ENCODE measurements at places on chromosomes 2 and 18. TPM values are rescaled to one million over a fixed set of nuclear protein-coding genes. Genes with fewer than 3 reads are reported as not detected.

- no peak for DNase-seq
These were observed 23.3 kb upstream of the ROCK1 start for GRCh38 chr18:21134895-21135294.

- DNase-seq = no peak
These were observed 30.2 kb upstream of the ITPRID2 start for GRCh38 chr2:181861379-181861778.

DNA sequence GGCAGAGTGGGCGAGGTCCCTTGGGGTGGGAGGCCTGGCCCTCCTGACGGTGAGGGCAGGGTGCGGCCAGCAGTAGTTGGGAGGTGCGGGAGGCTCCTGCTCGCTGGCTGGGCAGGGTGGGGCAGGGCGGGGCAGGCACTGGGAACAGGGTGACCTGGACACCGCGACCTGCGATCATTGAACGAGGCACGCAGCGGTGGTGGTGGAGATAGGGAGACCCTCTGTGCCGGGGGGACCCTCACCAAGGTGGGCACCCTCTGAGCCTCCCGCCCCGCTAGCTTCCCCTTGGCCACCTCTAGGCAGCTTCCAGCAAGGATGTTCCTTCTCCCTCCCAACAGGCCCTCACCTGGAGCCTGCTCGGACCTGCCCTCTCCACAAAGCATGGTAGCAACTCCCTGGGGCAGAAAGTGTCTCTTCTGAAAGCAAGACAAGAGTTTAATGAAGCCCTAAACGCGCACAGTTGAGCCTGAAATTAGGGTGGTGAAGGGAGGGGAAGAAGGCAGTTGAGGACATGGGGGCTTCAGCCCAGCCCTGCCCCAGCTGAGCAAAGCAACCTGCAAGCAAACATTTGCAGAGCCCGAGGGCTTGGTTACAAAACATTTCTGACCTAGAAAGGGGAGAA, 15.4 kb upstream of the FOSL2 start:
- DNase-seq = no peak

- no peak for DNase-seq
These were observed 63.9 kb downstream of the LDAH start for GRCh38 chr2:20758997-20759396.

DNA sequence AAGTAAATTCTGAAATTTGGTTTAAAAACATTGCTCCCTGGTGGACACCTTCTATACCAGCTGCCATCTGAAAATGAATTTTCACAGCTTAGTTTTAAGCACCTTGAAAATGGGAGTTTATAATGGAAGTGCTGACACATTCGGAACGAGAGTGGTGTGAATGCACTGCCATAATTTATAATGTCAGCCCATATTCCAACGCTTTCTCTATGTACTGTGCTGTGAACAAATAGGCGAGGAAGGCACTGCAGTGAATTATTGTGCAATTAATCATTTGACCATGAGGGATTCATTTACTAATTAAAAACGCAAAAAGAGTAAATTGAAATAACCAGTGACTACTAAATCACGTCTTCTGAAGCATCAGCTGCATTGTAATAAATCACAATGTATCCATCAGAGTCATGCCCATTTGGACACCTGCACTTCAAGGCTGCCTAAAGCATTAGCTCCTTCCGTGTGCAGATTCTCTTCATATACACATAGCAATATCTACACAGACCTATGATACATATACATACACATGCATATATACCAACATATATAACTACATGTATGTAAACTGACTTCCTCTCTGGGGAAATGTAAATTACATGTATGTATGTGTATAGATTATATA, 699.8 kb downstream of the GALR1 start:
- no peak for DNase-seq

DNA sequence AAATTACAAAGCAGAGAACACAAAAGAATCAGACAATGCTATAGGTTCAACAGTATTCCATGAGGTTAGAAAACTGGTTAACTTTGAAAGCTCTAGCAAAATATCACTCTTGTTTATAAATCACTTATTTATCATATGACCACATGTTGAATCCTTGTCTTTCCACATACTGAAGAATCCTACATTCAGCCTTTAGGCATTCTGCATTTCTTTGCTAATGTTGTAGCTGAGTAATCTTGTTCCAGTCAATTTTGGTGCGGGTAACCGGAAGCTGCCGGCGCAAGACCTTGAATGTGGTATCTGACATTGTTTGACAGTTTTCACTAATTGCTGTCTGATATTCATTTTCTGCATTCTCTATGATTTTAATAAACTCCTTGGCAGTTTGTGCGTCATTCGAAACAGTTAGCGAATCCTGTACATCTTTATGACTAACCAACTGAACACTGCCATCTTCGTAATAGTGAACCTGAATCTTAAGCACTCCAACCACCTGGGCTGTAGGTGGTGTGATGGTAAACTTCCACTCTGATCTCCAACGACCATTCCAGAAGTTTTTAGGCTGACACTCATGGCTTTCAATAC, 154.1 kb downstream of the BAZ2B start:
- DNase-seq = no peak

GRCh38 chr18:45539491-45539891, 75.8 kb upstream of the SLC14A2 start:
- DNase-seq = no peak

DNA sequence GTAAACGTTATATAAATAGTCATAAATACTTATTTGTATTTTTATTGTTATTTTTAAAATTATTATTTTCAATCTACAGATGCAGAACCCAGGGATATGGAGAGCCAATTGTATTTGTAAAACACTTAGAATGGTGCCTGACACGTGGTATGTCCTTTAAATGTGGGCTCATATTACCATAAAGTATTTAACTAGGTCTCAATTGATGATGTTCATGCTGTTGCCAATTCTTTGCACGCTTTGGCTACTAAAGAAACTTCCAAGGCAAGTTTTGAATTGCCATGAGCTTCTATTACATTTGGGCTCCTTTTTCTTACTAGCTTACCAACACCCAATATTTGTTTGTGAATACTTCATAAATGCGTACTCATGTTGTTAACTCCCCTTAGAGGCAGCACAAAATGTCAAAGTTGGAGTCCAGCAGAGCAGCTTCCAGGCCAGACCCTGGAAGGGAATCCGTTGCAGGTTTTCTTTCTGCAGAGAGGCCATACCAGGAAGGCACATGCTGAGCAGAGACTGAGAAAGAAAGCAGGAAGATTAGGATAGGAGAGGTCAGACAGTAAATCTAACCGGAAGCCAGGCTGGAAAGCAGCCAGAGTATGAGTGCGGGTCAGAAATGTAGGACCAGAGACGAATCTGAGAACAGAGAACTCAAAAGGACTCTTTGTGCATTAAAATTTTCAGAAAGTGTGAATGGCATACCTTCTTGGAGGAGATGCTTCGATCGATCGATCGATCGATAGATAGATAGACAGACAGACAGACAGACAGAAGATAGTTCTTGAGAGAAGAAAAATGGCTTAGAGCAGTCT, 4.2 kb upstream of the NOSTRIN start:
- DNase-seq = no peak

DNA sequence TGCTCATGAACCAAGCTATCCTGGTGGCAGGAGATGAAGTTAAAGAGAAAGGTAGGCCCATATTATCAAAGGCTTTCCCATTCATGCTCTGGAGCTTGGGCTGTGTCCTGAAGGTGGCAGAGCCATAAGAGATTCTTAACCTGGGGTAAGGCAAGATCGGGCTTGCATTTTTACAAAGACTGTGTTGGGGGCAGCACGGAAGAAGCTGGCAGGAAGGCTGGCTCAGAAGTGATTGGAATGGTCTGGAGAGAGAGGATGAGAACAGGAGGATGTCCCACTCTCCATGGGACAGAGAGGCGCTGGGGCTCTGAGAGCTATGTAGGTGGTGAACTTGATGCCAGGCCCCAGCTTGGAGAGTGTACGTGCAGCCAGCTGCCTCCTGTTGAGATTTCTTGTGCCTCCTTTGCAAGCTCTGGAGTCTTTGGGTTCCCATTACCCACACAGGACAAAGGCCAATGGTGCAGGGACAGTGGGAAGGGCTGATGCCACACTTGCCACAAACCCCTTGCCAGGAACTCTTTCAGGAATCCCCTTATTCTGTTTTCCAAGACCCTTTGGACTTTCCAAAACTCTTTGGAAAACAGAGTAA, 40.6 kb upstream of the FZD5 start:
- DNase-seq = no peak

- no peak for DNase-seq
These were observed 118.5 kb upstream of the TWIST2 start for GRCh38 chr2:238729261-238729935.

DNA sequence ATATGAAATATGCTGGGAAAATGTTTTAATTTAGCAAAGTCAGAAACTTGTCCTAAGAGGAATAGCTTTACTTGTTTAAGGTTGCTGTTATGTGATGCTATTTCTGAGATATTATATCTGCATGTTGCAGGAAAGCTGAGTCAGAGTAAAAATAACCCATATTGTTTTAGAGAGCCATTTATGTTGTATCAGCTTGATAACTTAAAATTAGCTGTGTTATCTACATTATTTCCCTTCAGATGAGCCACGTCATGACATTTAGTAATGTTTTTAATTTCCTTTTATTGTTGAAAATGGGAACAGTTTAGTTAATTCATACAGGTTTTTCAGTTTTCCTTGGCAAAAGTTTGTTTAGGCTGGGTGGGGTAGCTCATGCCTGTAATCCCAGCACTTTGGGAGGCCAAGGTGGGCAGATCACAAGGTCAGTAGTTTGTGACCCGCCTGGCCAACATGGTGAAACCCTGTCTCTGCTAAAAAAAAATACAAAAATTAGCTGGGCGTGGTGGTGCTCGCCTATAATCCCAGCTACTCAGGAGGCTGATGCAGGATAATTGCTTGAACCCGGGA, 55.8 kb downstream of the TTC27 start:
- no peak for DNase-seq

GRCh38 chr2:205930209-205930608, 155.8 kb downstream of the INO80D start:
- DNase-seq = no peak

DNA sequence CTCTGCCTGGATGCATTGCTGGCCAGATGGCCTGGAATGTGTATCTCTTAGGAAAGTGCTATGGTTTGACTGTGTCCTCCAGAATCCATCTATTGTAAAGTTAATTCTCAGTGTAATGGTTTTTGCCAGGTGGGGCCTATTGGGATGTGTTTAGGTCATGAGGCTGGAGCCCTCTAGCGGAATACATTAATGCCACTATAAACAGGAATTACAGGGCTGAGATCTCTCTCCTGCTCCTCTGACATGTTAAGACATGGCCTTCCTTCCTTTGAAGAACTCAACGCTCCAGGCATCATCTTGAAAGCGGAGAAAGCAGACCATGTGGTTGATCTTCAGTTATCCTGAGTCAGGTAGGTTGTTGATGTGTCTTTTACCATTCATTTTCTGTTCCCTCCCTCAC, 276.4 kb downstream of the RPIA start:
- DNase-seq = no peak

The NRP2 gene
- polyA plus RNA-seq = 18.2 TPM

The ARHGAP25 gene
- 4.4 TPM for polyA plus RNA-seq

The CDK5R2 gene
- polyA plus RNA-seq = not detected

The SLC25A12 gene
- 19.2 TPM for polyA plus RNA-seq

The CRACDL gene
- polyA plus RNA-seq = 2.2 TPM

The PARD6G gene
- 4.8 TPM for polyA plus RNA-seq

The SLC19A3 gene
- polyA plus RNA-seq = 1.5 TPM

The TNFRSF11A gene
- polyA plus RNA-seq = 2.8 TPM

The PSME4 gene
- polyA plus RNA-seq = 46.3 TPM

The PIKFYVE gene
- polyA plus RNA-seq = 15.6 TPM

The RAB6D gene
- polyA plus RNA-seq = 1.6 TPM

The PROKR1 gene
- 1.6 TPM for polyA plus RNA-seq
